ENCODE measurements at places on chromosomes 13 and 19. TPM values are rescaled to one million over a fixed set of nuclear protein-coding genes. Genes with fewer than 3 reads are reported as not detected.

DNA sequence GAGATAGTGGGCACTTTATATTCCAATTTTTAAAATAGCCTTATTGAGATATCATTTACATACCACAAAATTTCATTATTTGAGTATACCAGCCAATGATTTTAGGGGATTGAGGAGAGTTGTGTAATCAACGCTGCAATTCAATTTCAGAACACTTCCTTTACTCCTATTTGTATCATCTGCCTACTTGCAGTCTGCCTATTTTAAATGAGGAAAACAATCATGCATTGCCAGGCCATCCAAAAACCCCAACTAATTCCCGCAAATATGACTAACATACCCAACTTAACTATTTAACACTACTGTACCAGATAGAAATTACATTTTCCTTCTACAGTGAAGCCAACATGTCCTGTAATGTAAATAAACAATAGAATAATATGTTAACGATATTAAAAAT lies 26.7 kb downstream of the CAB39L start:
- no peak for DNase-seq

DNA sequence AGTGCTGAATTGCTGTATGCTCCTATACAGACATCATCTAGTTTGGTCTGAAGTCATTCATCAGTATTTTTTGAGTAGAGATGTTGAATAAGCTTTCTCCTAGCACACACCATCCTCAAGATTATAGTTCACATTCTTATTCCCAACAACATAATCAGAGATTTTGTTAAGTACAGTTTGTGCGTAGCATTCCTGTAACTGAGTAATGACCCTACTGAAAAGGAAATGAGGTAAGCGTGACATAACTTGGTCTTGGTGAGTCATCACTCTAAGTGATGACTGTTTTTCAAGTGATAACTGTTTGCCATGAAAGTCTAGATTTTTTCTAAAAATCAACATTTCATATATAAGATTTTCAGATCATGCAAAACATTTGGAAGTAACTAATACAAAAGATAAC lies 18.5 kb upstream of the FAM216B start:
- DNase-seq, result no peak

DNA sequence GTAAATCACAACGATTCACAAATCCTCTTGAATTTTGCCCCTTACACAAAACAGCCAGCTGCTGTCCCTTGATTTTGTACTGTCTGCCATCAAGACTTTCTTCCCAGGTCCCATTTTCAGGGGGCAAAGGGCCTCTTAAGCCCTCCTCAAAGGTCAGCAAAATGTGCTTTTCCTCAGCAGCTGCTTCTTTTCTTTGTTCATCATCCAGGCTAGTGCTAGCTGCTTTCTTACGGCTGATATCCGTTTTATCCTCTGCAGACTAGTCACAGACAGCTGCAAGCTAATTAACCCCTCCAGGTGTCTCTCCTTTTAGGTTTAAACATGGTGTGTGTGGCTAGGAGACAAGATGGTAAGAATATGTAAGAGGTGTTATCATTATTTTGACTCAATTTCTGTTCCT lies 90.9 kb downstream of the NALCN start:
- DNase-seq, result no peak

GRCh38 chr19:54114340-54115108 lies 933 bp downstream of the TFPT start:
- DNase-seq, result no peak

DNA sequence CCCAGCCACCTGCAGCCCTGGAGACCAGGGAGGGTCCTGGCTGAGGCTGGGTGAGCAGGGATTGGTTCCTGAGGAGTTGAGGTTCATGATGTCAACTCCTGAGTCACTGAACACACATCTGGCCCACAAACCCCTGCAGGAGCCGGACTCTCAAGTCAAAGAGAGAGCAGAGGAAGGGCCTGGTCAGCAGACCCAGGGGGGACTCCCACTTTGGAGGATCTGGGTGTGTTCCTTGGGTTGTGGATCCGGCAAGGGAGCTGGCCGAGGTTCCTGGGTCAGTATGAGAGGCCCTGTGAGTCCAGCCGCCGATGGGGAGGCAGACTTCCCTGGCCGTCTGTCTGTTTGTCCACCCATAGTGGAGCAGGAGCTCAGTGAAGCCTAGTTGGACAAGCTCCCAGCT lies 4.0 kb downstream of the SLC7A10 start:
- no peak for DNase-seq

GRCh38 chr13:74023484-74023883 lies 110.7 kb downstream of the KLF12 start:
- no peak for DNase-seq

DNA sequence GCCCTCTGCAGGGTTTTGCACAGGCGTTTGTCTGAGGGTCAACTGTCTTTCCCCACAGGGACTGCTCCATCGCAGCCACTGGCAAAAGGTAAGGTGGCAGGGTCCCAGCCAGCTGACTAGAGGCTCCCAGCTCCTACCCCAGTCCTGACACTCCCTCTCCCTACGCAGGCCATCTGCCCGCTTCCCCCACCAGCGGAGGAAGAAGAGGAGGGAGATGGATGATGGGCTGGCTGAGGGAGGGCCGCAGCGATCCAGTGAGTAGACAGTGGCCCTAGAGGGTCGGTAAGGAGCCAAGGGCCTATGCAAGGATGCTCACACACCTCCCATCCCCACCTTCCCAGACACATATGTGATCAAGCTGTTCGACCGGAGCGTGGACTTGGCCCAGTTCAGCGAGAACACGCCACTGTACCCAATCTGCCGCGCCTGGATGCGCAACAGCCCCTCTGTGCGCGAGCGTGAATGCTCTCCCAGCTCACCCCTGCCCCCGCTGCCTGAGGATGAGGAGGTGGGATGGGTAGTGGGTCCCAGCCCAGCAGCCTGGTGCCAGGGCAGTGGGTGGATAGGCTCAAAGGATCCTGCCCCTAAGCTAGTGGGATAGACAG lies 4.0 kb downstream of the HSPB6 start:
- DNase-seq, result no peak

DNA sequence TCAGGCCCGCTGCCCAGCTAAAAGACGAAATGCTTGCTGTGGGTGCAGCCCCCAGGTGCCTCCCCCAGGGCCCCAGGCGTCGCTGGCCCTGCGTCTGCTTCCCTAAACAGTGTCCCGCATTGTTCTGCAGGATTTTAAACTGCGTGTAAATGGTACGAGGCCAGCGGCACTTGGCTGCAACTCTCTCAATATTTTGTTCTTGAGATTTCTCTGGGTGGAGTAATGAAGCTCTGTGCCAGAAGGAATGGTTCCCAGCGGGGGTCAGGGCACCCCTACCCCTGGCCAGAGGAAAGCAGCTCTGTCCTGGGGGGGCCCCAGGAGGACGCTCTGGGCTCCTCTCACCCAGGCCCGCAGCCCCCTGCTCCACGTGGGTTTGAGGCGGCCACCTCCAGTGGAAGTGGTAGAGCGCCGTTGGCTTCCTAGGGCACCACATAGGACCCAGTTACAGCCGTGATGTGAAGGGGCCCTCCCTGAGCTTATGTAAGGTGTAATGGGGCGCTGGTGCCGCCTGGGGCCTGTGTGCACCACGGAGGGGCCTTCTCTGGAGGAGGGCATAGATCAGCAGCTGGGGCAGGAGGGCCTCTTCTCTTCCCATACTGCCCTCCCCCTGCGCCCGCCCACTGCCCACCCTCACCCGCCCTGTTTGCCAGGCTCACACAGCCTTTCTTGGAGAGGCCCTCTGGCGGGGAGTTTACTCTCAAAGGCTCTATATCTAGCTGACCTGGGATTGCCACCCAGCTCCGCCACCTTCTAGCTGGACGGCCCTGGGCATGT lies 19.8 kb downstream of the PAK4 start:
- no peak for DNase-seq

DNA sequence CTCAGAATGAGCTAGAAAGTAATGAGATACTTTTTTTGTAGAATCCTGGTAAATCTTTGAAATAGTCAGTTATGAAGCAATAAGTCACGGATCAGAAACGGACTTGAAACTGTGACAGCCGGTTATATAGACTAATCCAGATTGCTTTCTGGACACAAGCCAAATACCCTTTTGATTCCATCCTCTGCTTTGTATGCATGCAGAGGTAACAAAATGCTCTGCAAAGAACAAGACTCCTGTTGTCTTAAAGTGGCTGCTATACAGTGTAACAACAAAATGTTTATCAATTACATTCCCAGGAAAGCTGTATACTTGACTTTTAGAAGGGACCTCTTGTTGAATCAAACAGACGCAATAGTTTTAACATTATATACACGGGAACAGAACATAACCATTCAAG lies 66.5 kb upstream of the STARD13 start:
- DNase-seq, result no peak

DNA sequence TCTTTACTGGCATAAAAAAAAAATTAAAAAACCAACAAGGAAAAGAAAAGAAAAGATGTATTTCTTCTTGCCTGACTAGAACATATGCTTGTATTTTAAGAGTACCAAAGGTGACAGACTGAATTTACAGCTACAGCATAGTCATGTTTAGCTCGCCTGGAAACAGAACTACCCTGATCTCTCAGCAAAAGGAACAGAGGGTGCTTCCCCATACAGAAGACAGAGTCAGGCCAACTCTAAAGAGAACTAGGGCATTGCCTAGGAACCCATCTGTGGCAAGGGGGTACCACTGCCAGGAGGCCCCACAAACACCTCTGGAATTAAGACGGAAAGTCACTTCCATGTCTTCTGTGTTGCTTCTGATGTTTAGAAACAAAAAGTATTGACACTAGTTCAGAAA lies 252.1 kb upstream of the STARD13 start:
- DNase-seq, result no peak

- no peak for DNase-seq
These were observed 61.2 kb downstream of the MYH14 start for GRCh38 chr19:50264483-50265186.

- no peak for DNase-seq
These were observed 147.6 kb upstream of the RXFP2 start for GRCh38 chr13:31591642-31592233.

GRCh38 chr13:50126263-50126992 lies 111.2 kb downstream of the KCNRG start:
- DNase-seq, result peak; percentile 65

- no peak for DNase-seq
These were observed 10.0 kb upstream of the ZNF443 start for GRCh38 chr19:12450844-12451243.

- DNase-seq, result peak; percentile 89
These were observed 8.9 kb downstream of the ISYNA1 start for GRCh38 chr19:18428787-18429674.

DNA sequence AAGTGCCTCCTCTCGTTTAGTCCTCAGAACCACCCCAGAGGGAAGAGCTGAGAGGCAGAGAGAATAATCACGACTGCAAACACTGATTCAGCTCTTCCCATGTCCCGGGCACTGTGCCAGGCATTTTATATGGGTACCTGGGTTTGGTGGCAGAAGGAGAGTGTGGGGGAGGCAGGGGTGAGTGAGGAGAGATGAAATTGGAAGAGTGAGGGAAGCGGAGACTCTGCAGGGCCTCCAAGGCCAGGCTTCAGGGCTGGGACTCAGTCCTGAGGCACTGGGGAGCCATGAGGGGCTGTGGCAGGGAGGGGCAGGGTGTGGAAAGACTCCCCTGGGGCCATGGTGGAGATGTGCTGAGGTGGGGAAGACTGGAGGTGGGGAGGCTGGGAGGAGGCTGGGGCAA lies 8.7 kb downstream of the SYNGR4 start:
- DNase-seq, result peak; percentile 75

DNA sequence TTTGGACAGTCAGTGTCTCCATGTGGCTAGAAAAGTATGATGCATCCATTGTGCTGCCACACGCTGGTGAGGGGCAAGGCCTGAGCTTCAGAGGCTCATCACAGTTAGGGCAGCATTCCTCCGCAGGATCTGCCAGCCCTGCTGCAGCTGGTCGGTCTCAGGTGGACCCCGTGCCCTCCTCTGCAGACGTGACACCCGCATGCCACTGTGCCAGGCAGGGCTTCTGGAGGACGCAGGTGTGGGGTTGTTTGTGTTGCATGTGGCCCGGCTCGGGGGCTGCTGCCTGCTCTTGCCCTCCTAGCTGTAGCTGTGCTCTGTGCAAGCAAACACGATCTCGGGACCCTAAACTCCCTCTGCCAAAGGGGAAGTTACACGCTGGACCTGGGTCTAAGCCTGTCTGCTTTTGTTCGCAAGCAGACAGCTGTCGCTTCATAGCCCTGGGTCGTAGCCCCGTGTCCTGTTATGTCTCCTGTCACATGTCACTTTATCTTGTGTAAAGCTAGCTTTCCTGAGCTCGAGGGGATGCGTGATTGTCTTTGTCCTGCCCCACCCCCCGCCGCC lies 45.3 kb downstream of the SLC7A9 start:
- DNase-seq, result peak; percentile 15

- DNase-seq, result no peak
These were observed 1258.9 kb downstream of the EFNB2 start for GRCh38 chr13:105276571-105276970.

DNA sequence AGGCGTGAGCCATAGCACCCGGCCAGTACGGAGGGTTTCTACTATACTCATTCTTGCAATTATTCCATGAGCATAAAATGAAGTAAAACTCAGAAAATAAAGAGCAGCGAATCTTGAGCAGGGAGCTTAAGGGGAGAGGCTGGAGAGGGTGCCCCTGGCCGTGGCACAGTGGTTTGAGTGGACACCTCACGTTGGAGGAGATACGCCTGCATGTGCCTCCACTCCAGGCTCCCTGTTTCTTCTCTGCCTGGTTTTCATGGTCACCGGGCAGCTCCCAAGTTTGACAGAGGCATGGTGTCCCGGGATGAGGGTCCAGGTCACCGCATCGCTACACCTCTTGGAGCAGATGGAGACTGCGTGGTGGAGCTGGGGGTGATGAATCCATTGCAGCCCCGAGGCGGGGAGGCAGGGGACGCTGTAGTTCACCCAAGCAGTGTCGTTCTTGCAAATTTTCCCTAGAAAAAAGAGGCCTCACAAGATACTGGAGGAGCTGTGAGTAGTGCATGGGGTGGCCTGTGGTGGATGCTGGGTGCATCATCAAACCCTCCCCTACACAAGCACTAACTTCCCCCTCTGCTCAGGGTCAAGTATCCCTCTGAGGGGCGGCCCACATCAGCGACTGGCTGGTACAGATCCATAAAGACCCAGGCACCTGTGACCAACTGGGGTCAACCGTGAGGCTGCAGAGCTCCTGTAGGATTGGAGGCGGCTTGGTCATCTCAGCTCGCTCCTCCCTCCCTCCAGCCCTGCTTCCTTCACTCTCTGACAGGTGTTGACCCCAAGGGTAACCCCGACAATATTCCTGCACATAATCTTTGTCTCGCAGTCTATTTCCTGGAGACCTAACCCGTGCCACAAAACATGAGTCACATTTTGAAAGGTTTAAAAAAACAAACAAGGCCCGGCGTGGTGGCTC lies 3.6 kb upstream of the MIER2 start:
- DNase-seq, result no peak

Gene KASH5
- 0.17 TPM for polyA plus RNA-seq

Gene ZNF20
- polyA plus RNA-seq, result 8.4 TPM

Gene BEST2
- polyA plus RNA-seq, result 0.23 TPM

Gene PDCD5
- 130 TPM for polyA plus RNA-seq

Gene CD22
- polyA plus RNA-seq, result 15.9 TPM

Gene ZNF570
- polyA plus RNA-seq, result 11.6 TPM

Gene MATK
- polyA plus RNA-seq, result 0.96 TPM

Gene MYH14
- polyA plus RNA-seq, result 22.9 TPM

Gene ANGPTL4
- polyA plus RNA-seq, result 3.6 TPM

Gene ZNF132
- 16.7 TPM for polyA plus RNA-seq

Gene ZNF229
- polyA plus RNA-seq, result 18.4 TPM

Gene IRF3
- 53.2 TPM for polyA plus RNA-seq

Gene NAT14
- 36.8 TPM for polyA plus RNA-seq

Gene PRODH2
- 39.3 TPM for polyA plus RNA-seq

Gene ZNF737
- polyA plus RNA-seq, result 43.1 TPM
